ENCODE measurements at places on chromosomes 13 and 19.

GRCh38 chr13:110109140-110109783 lies 197.7 kb downstream of the COL4A1 start:
- DNase-seq = no peak

- no peak for DNase-seq
Observed at GRCh38 chr13:36888645-36889044, 31.4 kb downstream of the SMAD9 start.

DNA sequence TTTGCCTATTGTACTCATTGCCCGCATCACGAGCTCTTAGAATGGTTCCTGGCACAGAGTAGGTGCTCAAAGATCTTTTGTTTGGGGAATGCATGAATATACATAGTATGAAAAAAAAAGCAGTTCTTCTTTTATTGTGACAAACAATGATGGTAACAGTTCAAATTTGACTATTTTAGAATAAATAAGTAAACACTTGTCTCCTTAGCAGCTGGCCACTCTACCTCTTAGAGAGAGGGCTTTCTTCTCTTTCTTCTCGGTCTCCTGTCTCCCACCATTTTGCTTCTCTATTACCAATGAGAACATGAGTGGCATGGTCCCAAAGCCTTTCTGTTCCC lies 639 bp upstream of the SLAIN1 start:
- no peak for DNase-seq

DNA sequence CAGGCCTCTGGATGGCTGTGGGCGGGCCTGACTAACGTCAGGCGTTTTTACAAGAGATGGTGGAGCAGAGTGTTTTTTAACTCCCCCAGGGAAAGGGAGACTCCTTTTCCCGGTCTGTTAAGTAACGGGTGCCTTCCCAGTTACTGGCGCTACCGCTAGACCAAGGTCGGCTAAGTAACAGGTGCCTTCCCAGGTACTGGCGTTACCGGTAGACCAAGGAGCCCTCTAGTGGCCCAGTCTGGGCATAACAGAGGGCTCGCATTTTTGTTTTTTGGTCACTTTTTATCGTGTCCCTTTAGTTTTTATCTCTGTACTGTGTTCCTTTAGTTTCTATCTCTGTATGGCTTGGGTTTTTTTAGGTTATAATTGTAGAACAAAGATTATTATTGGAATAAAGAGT lies 10.0 kb downstream of the ZNF383 start:
- DNase-seq = no peak

DNA sequence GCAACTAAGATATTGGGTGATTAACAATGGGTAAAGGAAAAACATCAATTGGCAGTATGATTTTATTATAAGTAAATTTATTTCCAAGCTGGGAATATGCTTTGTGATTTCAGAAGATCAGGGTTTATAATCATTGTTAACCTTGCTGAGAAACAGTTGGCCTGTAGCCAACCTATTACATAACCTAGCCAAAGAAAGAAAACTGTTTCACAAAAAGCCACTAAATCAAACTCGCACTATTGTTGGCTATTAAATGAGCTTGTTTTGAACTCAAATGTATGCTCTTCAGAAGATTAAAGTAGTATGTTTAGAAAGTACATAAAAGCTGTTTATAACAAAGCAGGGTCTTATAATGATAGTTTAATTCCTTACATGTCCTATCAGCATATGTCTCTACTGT lies 151.7 kb downstream of the LHFPL6 start:
- DNase-seq = peak; percentile 25

GRCh38 chr19:4292515-4292914 lies 9.7 kb downstream of the TMIGD2 start:
- no peak for DNase-seq

- DNase-seq = no peak
Observed at GRCh38 chr19:573519-573825, 1.1 kb downstream of the BSG start.

- no peak for DNase-seq
Observed at GRCh38 chr19:54481326-54481930, 8.3 kb upstream of the CDC42EP5 start.

DNA sequence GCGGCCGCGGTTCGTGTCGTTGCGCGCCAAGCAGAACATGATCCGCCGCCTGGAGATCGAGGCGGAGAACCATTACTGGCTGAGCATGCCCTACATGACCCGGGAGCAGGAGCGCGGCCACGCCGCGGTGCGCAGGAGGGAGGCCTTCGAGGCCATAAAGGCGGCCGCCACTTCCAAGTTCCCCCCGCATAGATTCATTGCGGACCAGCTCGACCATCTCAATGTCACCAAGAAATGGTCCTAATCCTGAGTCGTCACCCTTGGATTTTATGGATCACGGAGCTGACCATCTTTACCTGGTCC lies 475 bp downstream of the MRPL57 start:
- no peak for DNase-seq

- no peak for DNase-seq
Observed at GRCh38 chr13:28301839-28302238, 163.5 kb downstream of the PAN3 start.

GRCh38 chr13:32153056-32153455 lies 121.5 kb downstream of the FRY start:
- no peak for DNase-seq

DNA sequence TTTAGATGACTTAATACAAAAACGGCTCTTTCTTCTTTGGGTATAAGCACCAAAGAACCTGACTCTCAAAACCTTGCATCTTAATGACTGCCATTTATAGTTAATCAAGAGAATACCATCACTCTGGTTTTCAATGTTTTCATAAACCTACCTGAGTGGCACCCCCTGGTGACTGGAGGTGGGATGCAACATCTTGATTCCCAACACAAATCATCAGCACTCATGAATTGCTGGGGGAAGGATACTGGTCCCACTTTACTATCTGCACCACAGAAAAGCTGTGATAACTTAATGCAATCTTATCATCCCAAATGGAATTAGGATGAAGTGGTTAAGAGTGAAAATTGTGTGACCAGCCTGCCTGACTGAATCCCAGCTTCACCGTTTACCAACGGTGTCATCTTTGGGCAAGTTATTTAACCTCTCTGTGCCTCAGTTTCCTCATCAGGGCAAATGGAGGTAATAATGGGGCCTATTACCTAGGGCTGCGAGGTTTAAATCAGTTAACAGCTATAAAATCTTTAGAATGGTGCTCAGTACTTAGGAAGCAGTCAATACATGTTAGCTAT lies 366.4 kb downstream of the KLF12 start:
- no peak for DNase-seq

DNA sequence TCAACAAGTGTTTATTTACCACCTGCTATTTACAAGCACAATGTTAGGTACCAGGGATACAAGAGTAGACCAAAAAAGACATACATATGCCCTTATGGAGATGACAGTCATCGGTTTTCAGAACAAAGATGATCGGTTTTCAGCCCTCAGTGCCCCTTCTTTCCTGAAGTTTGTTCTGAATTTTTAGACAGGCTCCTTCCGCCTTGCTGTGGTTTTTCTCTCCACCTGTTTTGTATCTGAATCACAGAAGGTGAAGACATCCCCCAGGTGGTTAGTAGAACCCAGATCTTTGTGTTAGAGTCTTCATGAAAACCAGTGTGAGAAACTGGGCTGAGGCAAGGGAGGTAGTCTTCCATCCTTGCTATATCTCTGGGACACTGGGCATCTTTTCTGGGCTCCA lies 23.5 kb downstream of the ACTL9 start:
- no peak for DNase-seq

DNA sequence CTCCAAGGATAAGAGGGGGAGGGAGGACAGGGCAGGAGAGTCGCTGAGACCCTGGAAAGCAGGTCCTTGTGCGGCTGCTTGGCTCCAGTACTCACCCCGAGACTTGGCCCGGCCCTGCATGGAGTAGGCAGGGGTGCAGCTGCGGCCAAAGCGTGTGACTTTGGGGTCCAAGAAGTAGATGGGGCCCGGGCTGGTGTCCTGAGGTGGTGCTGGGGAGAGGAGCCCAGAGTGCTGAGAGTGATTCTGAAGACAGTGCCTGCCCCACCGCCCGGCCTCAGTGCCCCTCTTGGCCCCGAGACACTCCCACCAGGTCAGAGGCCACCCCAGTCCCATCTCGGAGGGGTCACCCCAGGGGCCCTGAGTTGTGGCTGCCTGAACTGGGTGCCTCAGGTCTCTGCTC lies 6.7 kb upstream of the SHC2 start:
- DNase-seq = no peak

DNA sequence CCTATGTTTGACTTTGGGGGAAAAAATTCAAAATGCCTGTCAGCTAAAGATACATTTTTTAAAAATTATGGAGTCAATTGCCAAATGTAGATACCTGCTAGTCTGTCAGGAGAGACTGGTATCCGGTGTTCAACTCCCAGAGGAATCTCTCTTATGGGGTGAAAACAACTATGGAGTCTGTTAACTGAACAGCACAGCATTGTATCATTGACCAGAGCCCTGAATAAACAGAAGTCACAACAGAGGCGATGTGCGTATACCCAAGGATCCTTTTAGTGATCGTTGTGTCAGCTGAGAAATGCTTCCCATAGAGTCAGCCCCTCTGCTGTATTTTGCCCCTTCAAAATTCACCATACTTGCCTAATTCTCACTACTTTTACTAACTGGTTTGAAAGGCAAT lies 257.3 kb downstream of the GPC5 start:
- no peak for DNase-seq

- no peak for DNase-seq
Observed at GRCh38 chr19:13622766-13623715, 116.8 kb upstream of the CACNA1A start.

GRCh38 chr19:34236035-34236987 lies 18.0 kb upstream of the GARRE1 start:
- no peak for DNase-seq

GRCh38 chr13:99022941-99023340 lies 45.1 kb upstream of the DOCK9 start:
- DNase-seq = no peak

DNA sequence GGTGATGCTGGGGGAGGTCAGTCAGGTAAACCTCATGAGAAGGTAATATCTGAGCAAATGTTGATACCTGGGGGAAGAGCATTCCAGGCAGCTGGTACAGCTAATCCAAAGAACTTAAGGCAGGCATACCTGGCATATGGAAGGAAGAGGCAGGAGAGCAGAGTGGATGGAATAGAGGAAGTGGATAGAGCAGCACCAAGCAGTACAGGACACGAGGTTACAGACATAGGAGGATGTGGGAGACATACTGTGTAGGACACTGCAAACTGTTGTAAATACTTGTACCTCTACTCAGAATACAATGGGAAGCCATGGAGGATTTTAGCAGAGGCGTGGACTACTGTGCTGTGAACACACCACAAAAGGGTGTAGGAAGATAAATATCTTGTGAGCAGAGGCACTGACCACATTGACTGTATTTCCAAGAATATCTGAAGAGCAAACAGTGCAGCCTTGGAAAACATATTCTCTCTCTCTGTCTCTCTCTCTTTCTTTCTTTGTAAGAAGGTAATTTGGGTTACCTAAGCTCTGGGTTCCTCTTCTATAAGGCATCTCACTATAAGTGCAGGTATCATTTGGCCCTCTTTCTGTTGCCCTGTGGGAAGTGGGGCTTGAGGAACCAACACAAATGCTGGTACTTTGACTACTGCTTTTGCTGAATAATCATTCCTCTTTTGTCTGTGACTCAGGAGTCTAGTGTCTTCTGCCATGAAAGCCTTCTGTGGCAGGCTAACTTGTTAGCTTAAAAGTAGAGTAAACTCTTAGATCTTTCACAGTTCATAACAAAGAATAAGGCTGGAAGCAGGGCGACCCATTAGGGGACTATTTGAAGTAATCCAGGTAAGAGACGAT lies 238.0 kb downstream of the VWA8 start:
- no peak for DNase-seq

DNA sequence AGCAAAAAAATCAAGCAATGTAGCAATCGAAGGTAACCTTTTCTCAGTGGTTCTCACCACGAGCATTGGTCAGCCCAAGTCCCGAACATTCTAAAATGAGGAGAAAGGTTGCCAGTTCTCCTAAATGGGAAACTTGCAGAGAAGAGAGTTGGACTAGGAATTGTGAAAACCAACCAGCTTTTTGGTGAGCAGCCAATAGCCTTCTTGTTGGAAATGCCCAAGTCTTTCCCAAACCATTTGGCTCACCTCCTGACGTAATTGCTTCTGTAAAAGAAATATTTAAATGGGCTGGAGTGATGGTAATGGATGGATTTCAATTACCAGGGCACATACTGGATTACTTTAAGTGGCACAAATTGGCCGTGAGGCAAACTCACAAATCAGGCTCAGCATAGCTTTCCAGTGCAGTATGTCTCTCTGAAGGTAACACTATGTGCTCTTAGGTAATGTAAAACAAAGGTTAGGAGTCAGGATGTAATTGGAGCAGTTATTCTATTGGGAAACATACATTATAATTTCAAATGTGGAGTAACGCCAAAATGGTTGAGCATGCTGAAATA lies 423.2 kb downstream of the KLF5 start:
- DNase-seq = no peak

- no peak for DNase-seq
Observed at GRCh38 chr13:91323349-91323748, 24.1 kb upstream of the MIR17HG start.

DNA sequence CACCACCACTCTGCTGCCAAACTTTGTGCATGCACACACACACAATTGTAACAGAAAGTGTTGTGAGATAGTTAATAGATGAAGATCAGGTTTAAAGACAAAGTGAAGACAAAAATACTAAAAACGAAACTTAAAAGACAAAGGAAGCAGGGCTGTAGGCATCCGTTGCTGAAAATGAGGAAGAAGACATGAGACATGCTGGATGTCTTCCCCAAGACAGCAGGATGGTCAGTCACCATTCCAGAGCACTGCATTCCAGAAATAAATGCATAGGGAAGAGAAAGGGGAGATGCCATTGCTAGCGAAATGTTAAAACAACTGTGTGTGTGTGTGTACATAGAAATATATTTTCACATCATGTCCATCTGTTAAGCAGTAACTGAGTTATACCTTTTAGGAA lies 520.1 kb downstream of the SUCLA2 start:
- no peak for DNase-seq

GRCh38 chr13:51541809-51542258 lies 42.4 kb upstream of the WDFY2 start:
- no peak for DNase-seq

- DNase-seq = no peak
Observed at GRCh38 chr13:111371720-111372119, 51.3 kb downstream of the TEX29 start.

DNA sequence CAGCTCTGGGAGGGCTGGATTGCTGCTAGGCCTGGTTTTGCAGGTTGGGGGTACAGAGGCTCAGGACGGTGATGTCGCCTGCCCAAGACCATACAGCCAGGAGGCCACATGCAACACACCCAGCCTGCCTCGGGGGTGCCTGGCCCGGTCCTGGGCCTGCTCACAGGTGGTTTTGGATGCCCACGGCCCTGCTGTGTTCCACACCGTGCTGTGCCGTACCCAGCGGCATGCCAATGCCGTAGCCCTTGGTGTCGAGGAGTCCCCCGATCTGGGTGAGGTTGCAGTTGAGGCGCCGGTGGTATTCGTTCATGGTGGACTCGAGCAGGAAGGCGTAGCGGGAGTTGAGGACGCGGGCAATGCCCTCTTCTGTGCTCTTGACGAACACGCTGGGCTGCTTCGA lies 11.5 kb upstream of the ATP1A3 start:
- DNase-seq = no peak

DNA sequence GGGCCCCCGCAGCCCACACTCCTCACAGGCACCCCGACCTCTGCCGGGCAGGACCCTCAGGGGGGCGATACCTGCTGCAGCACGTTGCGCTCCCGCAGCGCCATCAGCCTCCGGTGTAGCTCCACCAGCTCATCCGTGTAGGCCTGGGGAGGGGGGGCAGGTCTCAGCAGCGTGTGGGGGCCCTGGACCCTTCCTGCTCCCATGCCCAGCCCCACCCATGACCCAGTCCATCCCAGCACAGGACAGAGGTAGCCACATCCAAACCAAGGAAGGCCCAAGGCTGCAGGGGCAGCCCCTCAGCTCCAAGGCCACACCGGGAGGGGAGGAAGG lies 66.5 kb downstream of the MLLT1 start:
- no peak for DNase-seq

- DNase-seq = no peak
Observed at GRCh38 chr19:33324628-33325027, 22.3 kb upstream of the CEBPA start.
